ENCODE measurements at places on chromosomes 1 and 21.
A peak's percentile ranks its signal among the peaks of the same experiment; 100 is the strongest.

DNA sequence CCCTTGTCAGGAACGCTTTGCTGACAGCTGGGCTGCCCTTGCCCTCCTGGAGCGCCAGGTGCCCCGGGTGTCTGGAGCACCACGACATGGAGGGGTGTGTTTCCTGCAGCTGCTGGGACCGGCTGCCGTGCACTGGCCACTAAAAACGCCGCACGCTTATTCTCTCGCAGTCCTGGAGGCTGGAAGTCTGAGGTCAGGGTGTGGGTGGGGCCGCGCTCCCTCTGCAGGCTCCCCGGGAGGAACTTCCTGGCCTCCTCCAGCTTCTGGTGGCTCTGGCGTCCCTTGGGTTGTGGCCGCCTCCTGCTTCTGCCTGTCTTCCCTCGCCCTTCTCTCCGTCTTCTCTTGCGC lies 28.0 kb upstream of the PLCH2 start:
- DNase-seq: no peak

DNA sequence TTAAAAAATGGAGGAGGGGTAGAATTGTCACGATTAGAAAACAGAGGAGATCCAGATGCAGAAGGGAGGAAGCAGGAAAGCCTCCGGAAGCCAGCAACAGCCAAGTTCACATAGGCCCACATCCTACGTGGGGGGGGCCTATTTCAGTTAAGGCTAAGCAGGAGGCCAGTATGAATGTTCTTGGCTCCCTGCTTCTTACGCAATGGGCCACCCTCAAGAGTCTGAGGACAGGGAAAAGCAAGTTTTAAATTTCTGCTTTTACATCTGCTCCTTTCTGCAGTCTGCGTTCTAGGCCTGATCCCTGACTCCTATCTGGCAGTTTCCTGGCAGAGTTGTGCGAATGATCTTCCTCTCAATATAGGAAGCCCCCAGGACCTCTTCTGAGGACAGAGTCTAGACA lies 30.6 kb downstream of the RABIF start:
- DNase-seq: no peak

DNA sequence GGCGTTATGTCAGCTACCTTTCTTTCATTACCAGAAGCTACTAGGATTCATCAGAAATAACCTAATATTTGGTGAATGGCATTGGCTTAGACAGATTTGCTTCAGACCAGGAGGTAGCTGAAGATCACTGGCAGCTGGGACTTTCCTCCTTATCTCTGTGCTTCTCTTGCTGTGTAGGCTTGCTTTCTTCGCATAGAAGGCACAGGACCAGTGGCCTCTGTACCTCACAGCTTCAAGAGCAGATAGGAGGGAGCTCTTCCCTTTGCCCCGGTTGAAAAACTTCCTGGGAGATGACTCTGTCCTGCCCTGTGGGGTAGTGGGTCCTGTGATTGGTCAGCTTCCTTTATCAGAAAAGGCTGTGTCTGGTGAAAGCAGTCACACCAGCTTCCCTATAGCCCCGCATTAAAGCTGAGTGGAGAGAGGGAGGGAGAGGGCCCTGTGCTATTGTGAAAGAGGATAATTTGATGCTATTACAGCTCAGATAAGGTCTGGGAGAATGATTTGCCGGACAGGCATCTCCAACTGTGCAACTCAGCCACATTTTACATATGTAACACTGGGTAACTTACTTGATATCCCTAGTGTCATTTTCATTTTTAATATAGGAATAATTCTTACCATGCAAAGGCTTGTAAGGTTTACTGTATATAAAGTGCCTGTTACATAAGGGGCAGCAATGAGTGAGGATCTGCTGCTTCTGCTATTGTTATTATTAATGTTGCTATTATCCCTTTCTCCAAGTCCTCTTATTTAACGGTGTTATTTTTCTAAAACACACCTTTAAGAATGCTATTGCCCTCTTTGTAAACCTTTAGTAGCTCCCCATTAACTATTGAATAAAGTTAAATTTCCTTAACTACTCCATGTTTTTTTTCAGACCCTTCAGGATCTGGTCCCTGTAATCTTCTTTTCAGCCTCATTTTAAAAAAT lies 31.6 kb downstream of the OSBPL9 start:
- DNase-seq: peak; percentile 84

DNA sequence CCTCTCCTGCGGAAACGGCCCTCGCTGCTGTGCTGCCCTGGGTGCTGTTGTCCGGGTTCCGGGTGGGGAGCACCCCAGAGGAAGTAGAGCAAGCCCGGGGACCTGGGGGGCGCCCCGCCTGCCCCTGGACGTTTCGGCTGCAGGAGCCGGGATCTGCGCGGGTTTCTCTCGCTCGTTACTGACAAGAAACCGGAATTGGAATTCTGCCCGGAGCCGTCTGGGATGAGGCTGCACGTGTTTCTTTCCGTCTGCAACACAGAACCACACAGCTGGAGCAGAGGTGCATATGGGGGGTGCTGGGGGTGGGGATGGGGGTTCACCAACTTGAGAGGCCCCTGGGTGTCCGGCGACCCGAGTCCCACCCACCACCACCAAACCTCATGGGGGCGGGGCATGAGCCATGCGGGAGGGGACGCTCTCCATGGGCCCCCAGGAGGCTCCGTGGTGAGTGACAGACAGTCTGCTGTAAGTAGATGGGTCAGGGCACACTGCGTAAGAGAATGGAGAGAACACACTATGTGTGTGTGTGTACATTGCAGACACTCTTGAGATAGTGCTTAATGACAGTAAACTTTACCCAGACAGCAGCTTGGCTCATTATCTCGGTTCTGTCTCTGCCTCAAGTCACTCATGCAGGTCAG lies 261.4 kb upstream of the C1orf174 start:
- DNase-seq: no peak

- DNase-seq: no peak
Observed at GRCh38 chr21:31571879-31572278, 87.6 kb upstream of the SOD1 start.

GRCh38 chr1:56286956-56287355 lies 292.4 kb downstream of the PLPP3 start:
- no peak for DNase-seq

DNA sequence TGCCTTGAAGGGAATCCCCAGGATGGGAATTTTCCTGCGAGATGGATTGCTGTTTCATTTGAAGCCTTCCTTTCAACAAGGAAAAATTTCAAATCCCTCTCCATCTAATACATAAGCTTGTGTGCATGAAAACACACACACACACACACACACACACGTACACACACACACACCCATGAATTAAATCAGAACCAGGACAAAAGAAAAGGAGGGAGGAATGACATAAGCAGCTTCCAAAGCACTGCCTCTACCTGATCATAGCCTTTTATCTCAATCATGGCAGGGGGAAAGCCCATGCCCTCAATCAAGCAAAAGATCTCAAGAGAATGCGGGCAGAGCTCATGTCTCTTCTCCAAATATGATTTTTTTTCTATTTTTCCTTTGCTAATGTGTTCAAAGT lies 139.7 kb downstream of the SLC44A5 start:
- no peak for DNase-seq

DNA sequence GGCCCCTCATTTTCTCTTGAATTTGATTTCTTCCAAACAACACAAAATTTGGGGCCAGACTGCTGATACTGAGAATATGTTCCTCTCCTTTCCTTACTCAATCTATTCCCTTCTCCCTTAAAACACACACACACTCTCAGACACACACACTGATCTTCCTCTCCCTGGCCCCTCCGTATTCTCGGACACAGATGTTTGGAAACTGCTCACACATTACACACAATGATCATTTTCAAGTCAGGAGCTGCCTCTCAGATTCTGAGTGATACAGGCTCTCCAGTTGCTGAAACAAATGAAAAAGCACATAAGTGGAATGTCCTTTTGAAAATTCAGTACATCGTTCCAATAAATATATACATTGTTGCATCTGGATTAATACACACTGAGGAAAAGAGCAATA lies 161.3 kb downstream of the CLEC20A start:
- DNase-seq: no peak

GRCh38 chr1:160117709-160118183 lies 2.2 kb downstream of the ATP1A2 start:
- no peak for DNase-seq

GRCh38 chr1:119885903-119886783 lies 10.2 kb downstream of the ADAM30 start:
- peak; percentile 56 for DNase-seq

DNA sequence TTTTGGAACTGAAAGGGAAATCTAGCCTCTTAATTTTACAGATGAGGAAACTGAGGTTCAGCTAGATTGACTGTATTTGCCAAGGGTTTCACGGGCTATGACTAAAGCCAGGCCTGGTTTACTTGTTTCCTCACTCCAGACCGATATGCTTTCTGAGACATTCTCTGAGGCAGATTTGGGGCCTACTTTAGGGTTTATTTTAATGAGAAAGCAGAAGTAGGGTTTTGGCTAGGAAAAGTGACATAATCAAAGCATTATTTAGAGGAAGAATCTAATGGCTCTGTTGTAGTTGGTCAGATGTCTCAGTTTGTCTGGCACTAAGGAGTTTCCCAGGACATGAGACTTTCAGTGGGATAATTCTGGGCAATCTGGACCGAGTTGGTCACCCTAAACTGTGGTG lies 1.5 kb upstream of the RPTN start:
- DNase-seq: no peak

DNA sequence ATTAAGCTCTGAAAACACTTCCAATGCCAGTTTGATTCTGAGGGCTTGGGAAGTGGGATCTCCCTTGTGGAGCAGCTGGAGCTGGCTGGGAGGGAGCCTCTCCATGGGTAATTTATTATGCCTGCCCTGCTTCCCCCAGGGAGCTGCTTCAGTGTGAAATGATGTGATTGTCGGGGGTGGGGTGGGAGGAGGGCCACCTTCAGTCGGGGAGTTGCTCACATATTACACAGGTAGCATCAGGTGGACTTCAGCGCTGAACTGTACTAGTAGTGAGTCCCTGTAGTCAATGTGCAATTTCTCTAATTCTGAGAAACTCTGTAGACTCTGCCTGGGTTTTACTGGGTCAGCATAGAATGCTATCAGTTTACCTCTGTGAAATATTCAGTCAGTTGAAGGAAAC lies 12.8 kb downstream of the PLA2G2E start:
- DNase-seq: no peak

DNA sequence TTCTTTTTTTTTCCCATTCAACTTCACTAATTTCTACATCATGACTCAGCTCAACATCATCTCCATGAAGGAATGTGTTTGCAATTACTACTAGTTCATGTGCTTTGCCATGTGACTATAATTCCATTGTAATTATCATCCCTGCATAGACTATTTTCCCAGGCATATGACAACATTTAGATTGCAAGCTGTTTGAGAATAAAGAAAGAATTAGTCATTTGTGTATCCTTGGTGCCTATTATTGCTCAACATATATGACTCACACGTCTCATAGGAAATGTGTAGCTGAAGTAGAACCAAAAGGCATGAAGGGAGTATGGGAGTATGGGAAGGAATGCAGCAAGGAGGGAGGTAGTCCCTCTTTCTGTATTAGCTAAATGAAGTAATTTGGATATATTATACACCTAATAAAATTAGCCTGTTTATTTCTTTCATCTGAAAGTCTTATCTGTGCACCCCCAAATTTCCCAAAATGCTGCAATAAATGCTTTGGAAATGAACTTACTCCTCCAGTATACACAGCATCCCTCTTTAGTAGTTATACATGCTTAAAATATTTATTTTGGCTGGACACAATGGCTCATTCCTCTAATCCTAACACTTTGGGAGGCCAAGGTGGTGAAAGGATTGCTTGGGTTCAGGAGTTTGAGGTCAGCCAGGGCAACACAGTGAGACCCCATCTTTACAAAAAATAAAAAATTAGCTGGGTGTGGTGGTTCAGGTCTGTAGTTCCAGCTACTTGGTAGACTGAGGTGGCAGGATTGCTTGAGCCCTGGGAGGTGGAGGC lies 316.9 kb upstream of the ADGRL4 start:
- peak; percentile 97 for DNase-seq

- DNase-seq: no peak
Observed at GRCh38 chr1:210771131-210771530, 362.8 kb downstream of the KCNH1 start.

DNA sequence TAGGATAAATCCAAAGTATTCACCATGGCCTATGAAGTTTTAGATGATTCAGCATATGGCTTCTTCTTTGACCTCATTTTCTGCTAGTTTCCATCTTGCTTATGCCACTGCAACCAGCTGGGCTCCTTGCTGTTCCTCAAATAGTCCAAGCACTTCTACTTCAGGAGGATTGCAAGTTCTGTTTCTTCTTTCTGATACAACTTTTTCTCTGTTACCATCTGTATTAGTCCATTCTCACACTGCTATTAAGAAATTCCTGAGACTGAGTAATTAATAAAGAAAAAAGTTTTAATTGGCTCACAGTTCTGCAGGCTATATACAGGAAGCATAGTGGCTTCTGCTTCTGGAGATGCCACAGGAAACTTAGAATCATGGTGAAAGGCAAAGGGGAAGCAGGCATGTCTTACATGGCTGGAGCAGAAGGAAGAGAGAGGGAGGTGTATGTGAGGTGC lies 20.3 kb downstream of the PTGS2 start:
- DNase-seq: no peak

DNA sequence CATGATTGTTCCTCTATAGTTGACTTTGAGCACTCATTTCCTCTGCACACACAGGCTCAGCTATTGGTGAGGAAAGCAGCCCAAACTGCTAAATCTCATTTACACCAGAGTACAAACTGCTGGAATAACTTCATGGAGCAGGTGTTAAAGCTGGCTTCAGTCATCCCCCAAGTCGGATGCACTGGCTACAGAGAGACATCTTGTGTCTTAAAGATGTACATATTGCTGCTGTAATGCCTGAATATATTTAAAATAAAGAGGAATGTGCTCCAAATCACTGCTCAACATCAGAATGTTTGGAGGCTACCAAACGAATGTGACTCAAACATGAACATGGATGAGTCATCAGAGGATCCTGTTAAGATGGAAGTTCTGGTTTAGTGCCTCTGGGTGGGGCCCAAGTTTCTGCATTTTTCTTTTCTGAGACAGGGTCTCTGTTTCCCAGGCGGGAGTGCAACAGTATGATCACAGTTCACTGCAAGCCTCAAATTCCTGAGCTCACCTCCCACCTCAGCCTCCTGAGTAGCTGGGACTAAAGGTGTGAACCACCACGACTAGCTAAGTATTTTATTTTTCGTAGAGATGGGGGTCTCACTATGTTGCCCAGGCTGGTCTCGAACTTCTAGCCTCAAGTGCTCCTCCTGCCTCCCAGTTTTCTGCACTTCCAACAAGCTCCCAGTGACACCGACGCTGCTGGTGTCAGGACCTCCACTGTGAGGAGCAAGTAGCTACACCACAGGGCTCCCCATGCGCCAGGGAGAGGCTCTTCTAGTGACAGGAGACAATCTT lies 79.0 kb upstream of the KRTAP19-8 start:
- DNase-seq: peak; percentile 71

DNA sequence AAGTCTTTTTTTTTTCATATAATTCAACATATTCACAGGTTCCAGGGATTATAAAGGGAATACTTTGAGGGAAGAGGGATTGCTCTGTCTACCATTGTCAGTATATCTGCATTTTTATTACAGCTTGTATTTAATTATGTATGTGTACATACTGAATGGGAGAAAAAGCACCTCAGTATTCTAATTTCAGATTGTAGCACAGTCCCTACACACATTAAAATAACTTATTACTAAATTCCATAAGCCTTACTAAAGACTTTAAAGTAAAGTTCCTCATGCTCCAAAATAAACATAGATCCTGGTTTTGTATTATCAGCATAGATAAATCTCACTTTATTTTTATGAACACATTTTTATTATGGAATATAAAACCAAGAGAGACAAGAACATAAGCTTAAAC lies 134.2 kb downstream of the NCAM2 start:
- DNase-seq: no peak
